HEK293T (cell line): ENCODE measurements at places on chromosomes 12 and 14.

- no peak for DNase-seq
Observed at GRCh38 chr14:105145381-105146180, 23.0 kb downstream of the JAG2 start.

GRCh38 chr12:8035440-8036010 is 3.0 kb downstream of the FOXJ2 start:
- DNase-seq: no peak

DNA sequence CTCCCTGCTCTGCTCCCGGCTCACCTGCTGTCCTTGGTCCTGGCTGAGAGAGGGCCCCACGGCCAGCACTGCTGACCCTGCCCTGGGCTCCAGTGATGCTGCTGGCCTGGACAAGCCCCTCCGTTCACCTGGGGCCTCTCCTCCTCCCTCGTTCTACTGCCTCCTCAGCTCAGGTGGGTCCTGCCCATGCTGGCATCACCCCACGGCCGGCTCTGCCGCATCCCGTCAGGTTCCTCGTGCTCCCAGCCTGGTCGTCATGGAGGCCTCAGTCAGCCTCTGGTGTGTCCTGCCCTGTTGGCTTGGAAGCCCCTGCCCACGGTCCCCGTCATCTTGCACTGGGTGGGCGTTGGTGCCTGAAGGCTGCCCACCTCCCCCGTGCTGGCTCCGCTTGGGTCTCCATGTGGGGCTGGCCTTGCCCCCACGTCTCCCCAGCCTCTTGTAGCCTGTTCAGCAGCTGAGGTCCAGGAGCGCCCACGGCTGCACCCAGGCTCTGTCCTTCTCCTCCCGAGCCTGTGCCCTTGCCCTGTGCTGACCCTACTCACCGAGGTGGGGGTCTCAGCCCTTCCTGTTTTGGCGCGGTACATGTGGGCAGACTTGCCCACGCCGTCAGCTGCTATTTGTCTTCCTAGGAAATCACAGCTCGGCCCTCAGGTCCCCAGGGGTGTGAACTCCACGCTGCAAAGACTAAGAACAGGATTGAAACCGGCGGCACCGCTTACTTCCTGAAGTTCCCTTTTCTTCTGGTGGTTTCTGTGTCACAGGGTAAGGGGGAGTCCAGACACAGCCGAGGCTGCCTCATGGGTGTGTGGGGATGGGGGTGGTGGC is 121.6 kb downstream of the TMEM121 start:
- DNase-seq: no peak

- DNase-seq: no peak
Observed at GRCh38 chr12:69388371-69388770, 28.8 kb downstream of the YEATS4 start.

GRCh38 chr14:88551980-88552431 is 2.8 kb downstream of the PTPN21 start:
- peak; percentile 35 for DNase-seq

- DNase-seq: no peak
Observed at GRCh38 chr14:60631842-60632241, 17.4 kb downstream of the SIX1 start.

DNA sequence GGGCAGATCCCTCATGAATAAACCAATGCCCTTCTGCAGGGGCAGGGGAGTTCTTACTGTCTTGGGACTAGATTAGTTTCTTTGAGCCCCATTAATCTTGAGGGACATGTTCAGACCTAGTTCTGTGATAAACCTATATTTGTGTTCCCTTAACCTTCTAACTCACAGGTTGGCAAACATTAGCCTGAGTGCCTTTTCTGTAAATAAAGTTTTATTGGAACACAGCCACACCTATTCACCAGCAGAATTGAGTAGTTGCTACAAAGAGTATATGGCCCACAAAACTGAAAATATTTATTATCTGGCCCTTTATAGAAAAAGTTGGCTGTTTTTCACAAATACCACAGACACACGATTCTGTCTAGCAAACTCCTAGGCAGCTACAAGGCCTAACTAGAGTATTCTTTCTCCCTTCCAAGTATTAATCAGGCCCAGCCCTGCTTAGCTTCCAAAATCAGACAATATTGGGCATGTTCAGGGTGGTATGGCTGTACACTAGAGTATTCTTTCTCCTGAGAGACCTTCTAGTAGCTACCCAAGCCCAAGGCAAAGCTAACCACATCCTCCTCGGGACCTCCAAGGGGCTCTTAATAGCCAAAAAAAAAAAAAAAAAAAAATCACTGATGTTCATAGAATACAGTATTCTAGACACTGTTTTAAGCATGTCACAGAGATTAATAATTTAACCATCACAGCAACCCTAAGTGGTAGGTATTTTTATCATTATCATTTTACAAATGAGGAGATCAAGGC is 199.3 kb upstream of the PWP1 start:
- no peak for DNase-seq

DNA sequence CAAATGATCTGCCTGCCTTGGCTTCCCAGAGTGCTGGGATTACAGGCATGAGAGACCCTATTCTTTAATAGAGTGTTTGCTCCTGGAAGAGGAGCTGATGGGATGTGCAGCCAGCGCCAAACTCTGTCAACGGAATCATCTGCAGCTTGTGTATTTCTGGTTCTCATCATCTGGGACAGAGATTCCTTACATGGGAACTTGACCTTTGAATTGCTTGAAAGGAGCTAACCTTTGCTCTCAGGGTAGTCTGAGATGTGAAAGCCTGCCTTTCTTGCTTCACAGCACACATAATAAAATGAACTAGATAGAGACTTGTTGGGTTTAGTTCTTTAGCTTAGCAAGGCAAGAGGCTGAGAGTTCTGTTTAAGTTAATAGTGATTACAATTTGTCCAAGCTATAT is 120.0 kb downstream of the OTOGL start:
- no peak for DNase-seq

DNA sequence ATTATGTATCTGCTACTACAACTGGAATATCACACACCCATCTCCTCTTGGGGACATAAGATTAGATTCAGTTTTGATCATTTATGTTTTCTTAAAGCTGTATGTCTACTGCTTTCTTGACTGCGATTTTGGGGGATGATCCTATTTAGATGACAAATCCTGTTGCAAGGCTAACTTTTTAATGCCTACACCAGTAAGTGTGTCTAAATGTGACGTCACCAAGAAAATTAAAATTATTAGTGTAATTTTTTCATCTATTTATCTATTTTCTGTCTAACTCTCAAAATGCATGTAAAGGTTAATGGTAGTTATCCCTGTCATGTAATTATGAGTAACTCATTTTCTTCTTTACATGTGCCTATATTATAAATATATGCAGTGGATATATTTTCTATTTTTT is 170.9 kb upstream of the PPFIA2 start:
- DNase-seq: no peak

DNA sequence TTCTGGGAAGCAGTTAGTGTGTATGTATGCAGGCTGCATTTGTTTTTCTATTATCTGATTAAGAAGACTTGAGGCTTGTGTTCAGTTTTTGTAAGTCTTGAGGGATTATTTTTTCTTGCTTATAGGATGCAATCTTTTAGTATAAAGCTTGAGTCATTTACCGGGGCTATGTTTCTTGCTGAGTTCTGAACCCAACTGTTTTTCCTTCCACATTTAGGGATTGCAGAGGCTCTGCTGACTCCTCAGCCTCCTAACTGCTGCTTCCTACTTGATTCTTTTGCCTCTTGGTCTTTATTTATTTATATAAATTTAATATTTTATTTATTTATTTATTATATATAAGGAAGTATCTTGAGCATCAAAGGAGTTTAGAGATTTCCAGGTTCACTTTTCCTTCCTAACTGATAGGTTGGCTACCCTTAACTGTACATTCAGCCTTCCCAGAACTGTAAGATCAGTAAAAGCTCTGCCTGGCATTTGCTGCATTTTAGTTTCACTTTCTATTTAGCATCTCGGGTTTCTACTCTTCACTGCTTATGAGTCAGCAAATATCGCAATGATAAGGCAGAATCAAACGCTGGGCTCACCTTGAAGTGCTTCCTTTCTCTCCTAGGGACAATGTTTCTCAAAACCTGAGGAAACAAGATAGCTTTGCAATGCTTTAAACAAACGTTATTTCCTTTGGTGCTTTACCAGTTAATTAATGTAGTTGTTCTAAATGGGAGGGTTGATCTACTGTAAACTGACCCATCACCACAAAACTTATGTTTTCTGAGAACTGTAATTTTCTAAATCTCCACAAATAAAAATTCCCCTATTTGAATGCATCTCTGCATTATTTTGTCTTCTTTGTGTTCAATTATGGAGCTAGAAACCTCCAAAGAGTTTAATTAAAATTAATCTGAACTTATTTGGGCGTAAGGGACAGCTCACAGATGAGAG is 1183.7 kb upstream of the TMEM132C start:
- DNase-seq: no peak

GRCh38 chr12:47349137-47350061 is 269.6 kb upstream of the AMIGO2 start:
- DNase-seq: no peak

GRCh38 chr12:132003846-132004245 is 54.1 kb downstream of the EP400 start:
- no peak for DNase-seq

- DNase-seq: peak; percentile 38
Observed at GRCh38 chr12:3777206-3777809, 24.4 kb upstream of the CRACR2A start.

DNA sequence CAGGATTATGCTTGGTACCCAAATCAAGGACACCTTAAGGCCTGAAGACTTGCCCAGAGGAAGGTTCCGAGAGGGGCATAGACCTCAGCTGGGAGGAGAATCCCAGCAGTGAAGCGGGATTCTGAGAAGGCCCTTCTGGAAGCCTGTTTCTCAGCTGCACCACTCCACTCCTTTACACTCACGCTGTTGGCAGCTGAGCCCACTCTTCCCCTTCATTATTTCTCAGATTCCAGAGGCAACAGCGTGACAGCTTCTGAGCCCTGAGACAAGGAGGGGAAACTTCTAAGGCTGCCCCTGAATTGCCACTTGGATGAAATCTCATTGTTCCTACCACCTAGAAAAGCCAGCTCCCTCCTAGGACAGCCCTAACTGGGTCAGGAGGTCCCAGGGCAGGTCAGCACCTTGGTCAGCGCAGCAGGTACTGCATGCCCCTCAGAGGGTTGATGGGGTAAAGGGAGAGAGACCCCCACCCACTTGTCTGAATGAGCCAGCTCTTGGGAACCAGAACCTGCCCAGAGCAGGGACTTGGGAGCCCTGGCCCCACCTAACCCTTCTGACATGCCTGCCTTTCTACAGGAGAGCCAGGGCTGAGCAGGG is 53.9 kb downstream of the ISCA2 start:
- no peak for DNase-seq

- peak; percentile 22 for DNase-seq
Observed at GRCh38 chr12:74111688-74112360, 425.8 kb upstream of the ATXN7L3B start.

DNA sequence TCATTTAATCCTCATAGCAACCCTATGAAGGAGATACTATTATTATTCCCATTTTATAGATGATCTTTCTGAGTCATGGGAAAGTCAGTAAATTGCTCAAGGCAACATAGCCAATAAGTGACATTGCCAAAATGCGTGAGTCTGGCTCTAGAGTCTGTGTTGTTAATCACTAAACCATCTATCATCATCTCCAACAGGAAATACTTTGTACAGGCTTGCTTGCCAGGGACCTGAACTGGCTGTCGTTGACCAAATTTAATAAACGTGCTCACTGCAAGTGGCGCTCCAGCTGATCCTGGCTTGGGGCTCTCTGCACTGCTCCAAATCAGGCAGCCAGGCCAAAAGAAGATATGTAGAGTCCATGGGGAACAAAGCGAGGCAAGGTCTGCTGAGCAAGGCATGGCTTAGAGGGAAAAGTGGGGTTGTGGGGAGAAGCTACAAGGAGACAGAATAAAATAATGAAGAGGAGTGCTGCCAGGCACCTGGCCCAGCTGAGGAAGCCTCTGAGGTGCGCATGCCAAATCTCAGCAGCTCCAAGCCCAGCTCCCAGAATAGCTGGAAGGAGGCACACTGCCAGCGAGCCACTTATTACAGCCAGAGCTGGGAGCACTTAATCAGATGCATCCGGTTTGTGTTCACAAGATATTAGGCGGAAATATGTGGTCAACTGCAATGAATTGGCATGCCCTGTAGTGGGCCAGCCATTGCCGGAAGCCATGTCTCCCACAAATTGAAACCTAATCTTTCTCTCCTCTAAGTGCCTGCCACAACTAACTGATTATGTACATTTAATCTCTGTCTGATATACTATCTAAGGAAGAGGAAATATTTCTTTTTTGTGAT is 43.3 kb upstream of the PTPRO start:
- no peak for DNase-seq

GRCh38 chr12:85821759-85822158 is 14.4 kb downstream of the RASSF9 start:
- DNase-seq: no peak

GRCh38 chr14:91841065-91841464 is 26.3 kb downstream of the TC2N start:
- no peak for DNase-seq

- DNase-seq: no peak
Observed at GRCh38 chr12:56257071-56257470, 1.1 kb downstream of the ANKRD52 start.

GRCh38 chr14:25431211-25432076 is 381.5 kb upstream of the STXBP6 start:
- DNase-seq: peak; percentile 44

GRCh38 chr14:106024983-106025604 is 498.7 kb downstream of the TMEM121 start:
- no peak for DNase-seq

DNA sequence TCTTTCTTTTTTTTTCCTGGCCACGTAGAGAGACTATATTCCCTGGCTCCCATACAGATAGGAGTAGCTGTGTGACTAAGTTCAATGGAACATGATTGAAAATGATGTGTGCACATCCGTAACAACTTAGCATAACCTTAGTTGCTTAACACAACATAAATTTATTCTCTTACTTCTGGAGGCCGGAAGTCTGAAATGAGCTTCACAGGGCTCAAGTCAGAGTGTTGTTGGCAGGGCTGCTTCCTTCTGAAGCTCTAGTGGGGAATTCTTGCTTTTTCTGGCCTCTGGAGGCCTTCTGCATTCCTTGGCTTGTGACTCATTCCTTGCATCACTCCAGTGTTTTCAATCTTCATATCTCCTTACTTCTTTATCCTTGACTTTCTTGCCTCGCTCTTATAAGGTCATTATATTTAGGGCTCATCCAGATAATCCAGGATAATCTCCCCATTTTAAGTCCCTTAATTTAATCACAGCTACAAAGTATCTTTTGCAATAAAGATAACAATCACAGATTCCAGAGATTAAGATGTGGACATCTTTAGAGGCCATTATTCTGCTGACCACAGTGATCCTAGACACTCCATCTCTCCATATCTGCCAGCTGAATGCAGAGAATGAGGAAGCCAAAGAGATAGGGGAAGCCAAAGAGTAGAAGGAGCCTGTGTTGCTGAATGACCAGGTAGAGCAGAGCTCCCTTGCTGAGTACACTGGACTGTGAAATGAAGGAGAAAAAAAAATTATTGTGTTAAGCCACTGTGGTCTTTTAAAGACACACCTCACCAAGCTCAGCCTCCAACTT is 21.0 kb upstream of the SNX6 start:
- no peak for DNase-seq

- DNase-seq: no peak
Observed at GRCh38 chr12:132653567-132654290, 33.4 kb downstream of the POLE start.

DNA sequence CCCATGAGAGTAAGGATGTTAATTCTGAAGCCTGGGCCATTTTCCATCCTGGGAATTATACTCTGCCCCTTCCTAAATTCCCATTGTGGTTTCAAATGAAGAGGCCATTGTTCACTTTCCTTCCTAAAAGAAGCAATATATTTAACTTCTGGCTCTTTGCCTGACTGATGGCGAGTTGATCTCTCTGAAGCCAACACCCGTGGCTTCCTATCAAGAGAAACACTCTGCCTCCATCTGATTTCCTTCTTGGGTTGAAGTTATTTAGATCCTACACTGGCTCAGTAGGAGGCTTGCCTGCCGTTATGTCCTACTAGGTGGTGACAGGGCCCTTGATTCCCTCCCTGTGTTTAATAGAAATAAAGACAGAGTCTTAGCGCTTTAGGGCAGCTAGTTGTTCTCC is 97.4 kb downstream of the PRKCH start:
- no peak for DNase-seq
